Diencephalon (tissue), 1 donor: ENCODE measurements at places on chromosomes 2 and 18. TPM values are rescaled to one million over a fixed set of nuclear protein-coding genes. Genes with fewer than 3 reads are reported as not detected.

SULT1C4 gene
- total RNA-seq = 15.5 TPM

RAB17 gene
- total RNA-seq = under 0.01 TPM

FMNL2 gene
- 80.5 TPM for total RNA-seq

HDLBP gene
- total RNA-seq = 243 TPM

PDE1A gene
- total RNA-seq = 34.4 TPM

FOXD4L1 gene
- total RNA-seq = 0.69 TPM
